ENCODE measurements at places on chromosomes 4 and X.
A peak's percentile ranks its signal among the peaks of the same experiment; 100 is the strongest.

DNA sequence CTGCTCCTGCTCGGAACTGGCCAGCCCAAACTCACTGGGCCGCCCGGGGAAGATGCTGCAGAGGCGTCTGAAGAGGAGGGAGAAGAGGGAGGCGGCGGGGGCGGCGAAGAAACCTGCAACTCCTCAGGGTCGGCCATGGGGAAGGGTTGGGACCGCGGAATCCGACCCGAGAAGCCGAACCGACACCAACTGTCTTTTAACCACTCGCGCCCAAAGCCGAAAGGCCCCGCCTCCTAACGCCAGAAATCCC is at the start of gene C4orf46:
TSS of gene C4orf46 (minus strand) at position 223 of the 250 bp plus-strand sequence. CDS start at position 137, 86 bp downstream.
- DNase-seq: no peak

DNA sequence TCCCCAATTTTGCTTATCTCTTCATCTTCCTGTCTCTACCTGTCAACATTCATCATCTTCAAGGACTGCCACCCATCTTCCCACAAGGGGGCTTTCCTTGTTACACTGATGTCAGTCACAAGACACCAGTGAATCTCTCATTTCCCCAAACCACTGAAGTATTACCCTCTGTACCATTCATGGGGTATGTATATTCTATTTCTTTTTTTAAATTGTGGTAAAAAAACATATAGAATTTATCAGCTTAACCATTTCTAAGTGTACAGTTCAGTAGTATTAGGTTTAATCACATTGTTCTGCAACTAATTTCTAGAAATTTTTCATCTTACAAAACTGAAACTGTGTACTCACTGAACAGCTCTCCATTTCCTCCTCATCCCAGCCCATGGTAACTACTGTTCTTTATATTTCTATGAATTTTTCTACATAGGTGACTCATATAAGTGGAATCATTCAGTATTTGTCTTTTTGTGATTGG is 98.6 kb downstream of the LARP7 start:
- no peak for DNase-seq

- DNase-seq: no peak
These were observed 27.8 kb downstream of the USP38 start for GRCh38 chr4:143212566-143212965.

DNA sequence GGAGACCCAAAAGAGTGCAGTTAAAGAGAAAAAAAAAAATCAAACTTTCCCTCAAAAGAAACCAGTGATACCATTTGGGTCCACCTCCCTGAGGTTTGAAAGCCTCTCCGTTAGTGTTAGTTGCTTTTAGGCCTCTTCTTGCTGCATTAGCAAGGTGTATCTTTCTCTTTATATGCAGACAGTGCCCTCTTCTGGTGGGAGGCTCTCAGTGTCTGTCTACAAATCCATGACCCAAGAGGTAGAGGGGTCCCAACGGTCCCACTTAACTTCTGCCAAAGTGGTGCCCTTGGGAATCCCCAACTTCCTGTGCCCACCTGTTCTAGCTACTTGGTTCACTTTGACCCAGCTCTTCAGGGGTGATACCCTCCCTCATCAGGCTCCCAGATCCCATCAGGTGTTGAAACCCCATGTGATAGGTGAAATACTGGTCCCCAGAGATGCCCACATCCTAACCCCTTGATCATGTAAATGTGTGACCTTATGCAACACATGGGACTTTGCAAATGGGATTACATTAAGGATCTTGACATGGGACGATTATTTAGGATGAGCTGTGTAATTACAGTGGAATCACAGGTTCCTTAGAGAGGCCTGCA is 63.7 kb upstream of the CD99 start:
- peak; percentile 35 for DNase-seq

GRCh38 chr4:25308761-25309160 is 3.8 kb upstream of the ZCCHC4 start:
- no peak for DNase-seq

All from cerebellar cortex (tissue), 1 donor.